ENCODE measurements at places on chromosomes 13 and 19.

DNA sequence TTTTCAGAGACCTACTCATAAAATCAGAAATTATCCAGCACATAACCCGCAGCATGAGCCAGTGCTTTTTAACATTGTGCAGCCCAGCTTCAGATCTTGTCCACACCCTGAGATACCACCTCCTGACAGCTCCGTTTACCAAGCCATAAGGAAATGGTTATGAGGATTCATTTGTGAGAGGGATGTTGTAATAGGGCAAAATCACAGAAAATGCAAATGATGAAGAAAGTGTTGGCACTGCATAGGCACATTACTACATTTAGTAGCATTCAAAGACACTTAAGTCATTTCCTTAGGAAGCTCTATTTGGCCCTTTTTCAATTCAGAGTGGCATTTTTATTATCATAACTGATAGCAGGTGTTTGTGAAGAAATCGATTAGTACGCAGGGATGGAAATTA, 277.5 kb downstream of the DNAJC15 start:
- no peak for DNase-seq

GRCh38 chr13:98652721-98653462, 76.0 kb upstream of the STK24 start:
- DNase-seq = no peak

GRCh38 chr13:44219577-44220548, 153.8 kb upstream of the SERP2 start:
- DNase-seq = no peak

GRCh38 chr19:19217099-19217498, 5.3 kb downstream of the NCAN start:
- DNase-seq = no peak

DNA sequence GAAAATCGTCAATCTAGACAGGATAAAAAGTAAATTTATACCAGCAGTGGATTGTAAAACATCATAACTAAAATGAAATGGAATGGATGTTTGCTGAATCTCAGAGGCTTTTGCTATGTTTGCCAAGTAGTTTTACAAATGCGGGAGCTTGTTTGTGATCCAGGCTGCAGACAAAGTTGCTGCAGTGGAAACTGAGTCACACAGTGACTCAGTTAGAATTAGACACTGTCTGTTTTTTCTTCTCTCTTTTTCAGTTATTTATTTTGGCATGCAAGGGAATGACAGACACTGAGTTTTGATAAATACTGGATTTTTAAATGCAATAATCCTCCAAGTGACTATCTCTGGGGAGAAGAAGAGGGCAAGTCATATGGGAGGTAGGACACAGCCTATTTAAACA, 4.6 kb upstream of the PNMA8A start:
- no peak for DNase-seq

GRCh38 chr19:38389101-38389925, 816 bp downstream of the SPRED3 start:
- DNase-seq = no peak

DNA sequence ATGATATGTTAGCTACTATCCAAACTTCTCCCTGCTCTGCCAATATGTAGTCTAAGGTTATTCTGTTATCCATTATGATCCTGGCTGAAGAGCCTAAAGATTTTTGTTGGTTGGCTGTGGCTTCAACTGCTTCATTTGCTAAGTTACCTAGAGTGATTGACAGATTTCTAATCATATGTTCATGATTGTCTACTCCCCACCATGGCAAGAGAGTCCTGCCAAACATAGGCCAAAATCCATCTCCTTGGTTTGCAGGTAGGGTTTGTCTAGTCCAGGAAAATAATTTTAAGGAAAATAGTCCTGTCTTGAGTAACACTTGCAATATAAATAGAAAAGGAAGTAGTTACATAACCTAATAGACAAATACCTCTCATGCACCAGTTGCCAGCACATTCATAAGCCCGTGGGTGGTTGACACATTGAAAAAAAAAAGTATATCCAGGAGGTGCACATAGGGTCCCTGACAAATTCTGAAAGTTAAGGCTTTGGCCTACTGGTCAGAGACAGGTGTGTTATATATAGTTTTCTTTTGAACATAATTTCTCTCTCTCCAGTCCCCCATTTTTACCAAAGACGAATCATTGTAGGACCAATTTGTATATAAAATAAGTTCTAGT, 5.4 kb upstream of the CBY2 start:
- DNase-seq = no peak

DNA sequence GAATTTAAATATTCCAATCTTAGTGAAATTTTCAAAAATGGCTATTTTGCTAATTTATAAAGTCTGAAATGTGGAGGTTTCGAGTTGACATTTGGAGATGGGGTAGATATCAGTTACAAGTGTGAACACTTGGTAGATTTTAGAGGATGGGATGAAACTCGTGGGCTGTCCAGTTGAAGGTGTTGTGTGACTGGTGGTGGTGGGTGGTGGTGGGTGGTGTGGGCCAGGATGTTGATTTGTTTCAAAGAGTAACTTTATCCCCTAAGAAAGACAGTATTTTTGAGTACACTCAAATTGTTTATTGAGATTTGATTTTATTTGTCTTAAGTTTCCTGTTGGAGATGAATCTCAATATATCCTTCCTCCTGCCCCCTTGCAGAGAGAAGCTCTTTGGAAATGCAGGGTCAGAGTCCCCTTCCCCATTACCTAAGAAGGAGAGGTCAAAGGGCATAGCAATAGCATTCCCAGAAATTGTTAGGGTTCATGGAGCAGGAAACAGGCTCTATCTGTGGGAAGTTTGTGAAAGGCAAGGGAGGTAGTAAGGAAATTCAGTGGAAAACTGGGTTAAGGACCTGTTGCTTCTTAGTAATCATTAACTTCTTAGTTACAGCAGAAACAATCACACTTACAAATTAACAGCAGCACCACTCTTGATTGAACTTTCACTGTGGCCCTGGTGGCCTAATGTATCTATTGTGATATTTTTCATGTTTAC, 133.6 kb upstream of the RNF113B start:
- DNase-seq = no peak

DNA sequence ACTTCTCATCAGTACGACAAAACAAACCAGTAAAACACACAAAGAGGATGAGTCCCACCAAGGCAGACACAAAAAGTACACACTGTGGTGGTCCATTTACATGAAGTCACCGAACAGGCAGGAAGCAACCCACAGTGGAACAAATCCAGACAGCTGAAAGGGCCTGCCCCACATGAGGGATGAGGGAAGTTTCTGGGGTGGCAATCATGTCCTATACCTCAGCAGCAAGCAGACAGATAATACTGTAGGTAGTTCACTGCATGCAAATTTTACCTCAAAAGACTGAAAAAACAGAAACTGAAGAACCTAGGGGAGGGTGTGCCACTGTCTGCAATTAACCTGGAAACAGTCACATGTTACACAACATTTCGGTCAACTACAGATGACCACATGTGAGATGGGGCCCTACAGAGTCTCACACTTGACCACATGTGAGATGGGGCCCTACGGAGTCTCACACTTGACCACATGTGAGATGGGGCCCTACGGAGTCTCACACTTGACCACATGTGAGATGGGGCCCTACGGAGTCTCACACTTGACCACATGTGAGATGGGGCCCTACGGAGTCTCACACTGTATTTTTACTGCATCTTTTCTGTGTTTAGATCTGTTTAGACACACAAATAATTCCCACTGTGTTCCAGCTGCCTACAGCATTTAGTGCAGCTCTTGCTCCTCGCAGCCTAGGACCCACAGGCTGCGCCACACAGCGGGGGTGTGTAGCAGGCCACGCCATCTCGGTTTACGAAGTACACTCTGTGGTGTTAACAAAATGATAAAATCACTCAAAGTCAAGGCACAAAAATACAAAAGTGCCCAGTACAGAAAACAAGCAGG, 22.2 kb downstream of the PCID2 start:
- DNase-seq = no peak

GRCh38 chr19:55678121-55678671, 3.2 kb downstream of the EPN1 start:
- no peak for DNase-seq

DNA sequence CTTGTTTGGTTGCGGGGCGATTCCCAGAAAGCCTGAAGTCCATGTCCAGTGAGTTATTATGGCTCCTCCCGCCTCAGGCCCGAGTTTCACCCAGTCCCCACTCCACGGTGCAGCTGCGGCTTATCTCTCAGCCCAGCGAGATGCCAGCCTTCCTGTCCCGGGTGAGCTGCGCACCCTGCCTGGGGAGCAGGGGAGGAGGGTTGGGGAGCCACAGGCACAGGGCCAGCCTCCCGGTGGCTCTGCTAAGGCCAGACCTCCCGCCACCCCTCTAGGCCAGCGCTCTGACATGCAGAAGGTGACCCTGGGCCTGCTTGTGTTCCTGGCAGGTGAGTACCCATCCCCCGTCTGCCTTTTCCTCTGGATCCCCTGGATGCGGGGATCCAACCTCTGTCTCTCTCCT, 3.5 kb downstream of the FXYD3 start:
- no peak for DNase-seq

- no peak for DNase-seq
Observed at GRCh38 chr13:78999494-78999893, 340.5 kb upstream of the OBI1 start.

DNA sequence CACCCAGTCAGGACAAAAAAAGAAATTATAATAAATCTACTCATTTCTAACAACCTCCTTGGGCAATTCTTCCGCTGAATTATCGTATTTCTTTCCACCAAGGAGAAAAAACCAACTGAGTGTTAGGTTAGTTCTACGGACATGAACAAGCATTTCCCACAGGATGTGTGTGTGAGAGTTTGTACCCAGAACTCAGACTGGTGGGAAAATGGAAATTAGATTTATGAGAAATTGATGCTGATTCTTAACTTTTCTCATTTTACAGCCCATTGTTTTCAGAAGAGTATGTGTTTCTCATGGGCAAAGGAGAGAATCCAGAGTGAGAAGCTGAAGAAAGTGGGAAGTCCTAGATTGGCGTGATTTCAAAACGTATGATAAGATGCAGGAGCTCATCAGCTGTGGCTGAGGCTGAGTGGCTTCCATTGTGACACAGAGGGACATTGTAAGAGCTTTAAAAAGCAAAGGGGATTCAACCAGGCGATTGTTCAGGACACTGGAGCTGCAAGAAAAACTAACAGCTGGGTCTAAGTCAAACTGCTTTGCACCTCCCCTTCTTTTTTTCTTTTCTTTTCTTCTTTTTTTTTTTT, 184.7 kb upstream of the ARGLU1 start:
- no peak for DNase-seq

DNA sequence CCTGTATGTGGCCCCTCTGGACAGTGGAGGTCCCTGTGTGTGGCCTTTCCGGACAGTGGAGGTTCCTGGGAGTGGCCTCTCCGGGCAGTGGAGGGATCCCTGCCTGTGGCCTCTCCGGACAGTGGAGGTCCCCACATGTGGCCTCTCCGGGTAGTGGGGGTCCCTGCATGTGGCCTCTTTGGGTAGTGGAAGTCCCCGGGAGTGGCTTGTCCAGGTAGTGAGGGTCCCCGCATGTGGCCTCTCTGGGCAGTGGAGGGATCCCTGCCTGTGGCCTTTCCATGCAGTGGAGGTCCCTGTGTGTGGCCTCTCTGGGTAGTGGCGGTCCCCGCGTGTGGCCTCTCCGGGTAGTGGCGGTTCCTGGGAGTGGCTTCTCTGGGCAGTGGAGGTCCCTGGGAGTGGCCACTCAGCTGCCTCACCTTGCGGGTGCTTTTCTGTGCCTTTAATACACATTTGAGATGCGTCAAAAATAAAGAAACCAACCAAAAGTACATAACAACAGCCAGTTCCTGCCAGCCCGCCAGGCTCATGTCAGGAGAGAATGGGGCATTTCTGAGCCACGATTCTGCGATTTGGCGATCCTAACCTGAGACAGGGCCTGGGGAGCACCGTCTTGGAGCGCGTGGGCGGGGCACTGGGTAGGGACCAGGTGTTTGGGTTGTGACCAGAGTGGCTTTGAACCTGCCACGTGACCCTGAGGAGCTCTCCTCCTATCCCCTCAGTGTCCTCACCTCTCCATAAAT, 194.7 kb downstream of the ZNF536 start:
- DNase-seq = no peak

DNA sequence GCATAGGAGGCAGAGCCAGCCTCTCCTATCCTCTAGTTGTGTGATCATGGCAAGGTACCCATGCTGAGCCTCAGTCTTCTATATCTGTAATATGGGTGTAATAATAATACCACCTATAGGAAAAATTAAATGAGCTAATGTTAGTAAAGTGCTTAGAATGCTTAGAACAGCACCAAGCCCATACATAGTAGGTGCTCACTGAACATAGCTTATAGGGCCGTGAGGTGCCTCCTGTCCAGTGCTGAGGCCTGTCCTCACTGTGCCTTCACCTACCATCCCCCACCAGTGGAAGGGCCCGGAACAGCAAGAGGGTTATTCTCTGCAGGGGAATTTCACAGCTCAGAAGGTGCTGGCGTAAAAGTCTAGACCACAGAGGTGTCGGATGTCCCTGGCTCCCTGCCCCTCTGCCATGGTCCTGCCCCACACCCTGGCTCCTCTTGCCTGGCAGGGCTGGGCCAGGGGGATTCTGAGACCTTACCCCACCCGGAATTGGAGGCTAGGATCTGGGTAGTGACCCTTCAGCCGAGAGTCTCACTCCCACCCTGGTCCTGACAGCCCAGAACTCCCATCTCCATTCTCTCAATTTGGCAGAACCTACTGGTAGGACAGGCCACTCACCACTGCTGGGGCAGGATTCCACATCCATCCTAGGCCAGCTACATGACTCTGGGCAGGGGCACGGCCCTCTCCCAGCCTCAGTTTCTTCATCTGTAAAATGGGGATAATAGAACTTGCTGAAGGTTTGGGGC, 2.2 kb upstream of the SCN1B start:
- DNase-seq = no peak

- DNase-seq = no peak
Observed at GRCh38 chr19:55703790-55704215, 28.8 kb downstream of the EPN1 start.

GRCh38 chr13:60331249-60332012, 65.6 kb upstream of the TDRD3 start:
- DNase-seq = no peak

- DNase-seq = no peak
Observed at GRCh38 chr19:11096210-11096841, 7.1 kb downstream of the LDLR start.

- DNase-seq = no peak
Observed at GRCh38 chr19:38251564-38252051, 4.6 kb downstream of the PPP1R14A start.

GRCh38 chr19:35519291-35519690, 5.8 kb upstream of the DMKN start:
- no peak for DNase-seq

DNA sequence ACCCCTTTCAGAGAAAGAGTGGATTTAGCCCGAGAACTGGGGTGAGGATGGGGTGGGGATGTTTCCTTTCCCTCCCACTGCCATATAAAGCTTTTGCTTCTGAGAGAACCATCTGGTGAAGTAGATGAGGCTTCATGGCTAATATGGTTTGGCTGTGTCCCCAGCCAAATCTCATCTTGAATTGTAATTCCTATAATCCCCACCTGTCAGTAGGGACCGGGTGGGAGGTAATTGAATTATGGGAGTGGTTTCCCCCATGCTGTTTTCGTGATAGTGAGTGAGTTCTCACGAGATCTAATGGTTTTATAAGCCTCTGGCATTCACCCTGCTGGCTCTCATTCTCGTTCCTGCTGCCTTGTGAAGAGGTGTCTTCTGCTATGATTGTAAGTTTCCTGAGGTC, 270.9 kb downstream of the LMO7 start:
- no peak for DNase-seq
